ENCODE measurements at places on chromosomes 4 and X. TPM values are rescaled to one million over a fixed set of nuclear protein-coding genes. Genes with fewer than 3 reads are reported as not detected.

GRCh38 chr4:182306792-182307507 lies 63.7 kb downstream of the TENM3 start:
- peak; percentile 57 for DNase-seq

- DNase-seq: no peak
These were observed 1.5 kb downstream of the CDX4 start for GRCh38 chrX:73448379-73448778.

DNA sequence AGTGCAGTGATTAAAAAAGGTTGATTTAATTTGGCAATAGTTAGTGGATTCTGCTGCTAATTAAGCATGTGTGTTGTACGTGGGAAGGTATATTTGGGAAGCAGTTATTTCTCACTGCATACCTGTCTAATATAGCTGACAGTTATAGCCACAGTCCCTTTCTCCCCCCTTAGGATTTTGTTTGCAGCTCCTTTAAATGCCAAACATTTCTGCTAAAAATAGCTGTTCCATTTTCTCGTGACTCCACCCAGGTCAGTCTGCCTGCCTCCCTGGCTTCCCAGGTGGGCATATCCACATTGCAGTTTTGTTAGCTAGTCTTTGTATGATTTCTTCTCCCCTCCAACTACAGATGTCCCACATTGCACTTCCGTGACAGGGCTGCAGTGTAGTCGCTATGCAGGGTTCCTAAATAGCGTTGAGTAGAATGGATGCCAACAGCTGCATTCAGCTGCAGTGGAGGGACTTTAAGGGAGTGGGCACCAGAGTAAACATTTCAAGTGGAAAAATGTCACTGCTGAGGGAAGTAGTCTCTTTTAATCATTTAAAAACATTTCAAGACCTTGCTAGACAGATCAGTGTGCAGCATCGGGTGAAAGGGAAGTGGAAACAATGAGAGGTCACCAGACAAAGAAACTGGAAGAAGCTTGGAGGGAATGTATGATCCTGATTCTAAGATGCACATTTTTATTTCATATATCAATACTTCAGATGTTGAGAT lies 326.3 kb downstream of the RAPGEF2 start:
- DNase-seq: no peak

- no peak for DNase-seq
These were observed 2.3 kb upstream of the EMD start for GRCh38 chrX:154376774-154377173.

- DNase-seq: no peak
These were observed 140.4 kb downstream of the MID1IP1 start for GRCh38 chrX:38941675-38942074.

GRCh38 chr4:134807231-134807745 lies 605.7 kb upstream of the PABPC4L start:
- DNase-seq: peak; percentile 25

- DNase-seq: no peak
These were observed 342.9 kb downstream of the MAGEB5 start for GRCh38 chrX:26558719-26559386.

DNA sequence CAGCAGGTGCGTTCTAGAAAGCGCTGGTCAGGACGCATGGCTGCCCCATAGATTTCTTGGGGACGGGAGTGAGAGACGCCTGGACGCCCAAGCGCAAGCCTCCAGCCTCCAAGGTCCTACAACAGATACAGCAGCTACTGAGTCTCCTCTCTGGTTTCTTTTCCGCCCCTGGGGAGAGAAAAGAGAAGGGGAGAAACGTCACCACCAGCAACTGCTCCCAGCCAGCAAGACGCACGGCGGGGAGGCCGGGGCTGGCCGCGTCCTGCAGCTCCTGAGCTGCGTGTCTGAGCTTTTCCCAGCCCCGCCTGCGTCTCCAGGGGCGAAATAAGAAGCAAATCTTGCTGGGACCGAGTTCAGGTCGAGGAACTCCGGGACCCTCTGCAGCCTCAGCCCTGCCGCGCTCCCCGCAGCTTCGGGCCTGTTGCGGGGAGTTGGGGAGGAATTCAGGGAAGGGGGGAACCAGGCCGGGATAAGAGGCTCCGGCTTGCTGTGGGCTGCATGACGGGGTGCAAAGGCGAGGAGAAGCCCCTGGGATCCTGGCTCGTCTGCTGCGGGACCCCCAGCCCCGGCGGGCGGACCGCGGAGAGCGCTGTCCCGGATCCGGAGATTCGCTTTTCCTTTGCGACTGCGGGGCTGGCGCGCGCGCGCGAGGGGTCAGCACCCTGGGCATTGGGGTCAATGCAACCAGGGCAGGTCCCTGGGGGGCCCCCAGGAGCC lies 6.8 kb upstream of the SHOX start:
- DNase-seq: no peak

DNA sequence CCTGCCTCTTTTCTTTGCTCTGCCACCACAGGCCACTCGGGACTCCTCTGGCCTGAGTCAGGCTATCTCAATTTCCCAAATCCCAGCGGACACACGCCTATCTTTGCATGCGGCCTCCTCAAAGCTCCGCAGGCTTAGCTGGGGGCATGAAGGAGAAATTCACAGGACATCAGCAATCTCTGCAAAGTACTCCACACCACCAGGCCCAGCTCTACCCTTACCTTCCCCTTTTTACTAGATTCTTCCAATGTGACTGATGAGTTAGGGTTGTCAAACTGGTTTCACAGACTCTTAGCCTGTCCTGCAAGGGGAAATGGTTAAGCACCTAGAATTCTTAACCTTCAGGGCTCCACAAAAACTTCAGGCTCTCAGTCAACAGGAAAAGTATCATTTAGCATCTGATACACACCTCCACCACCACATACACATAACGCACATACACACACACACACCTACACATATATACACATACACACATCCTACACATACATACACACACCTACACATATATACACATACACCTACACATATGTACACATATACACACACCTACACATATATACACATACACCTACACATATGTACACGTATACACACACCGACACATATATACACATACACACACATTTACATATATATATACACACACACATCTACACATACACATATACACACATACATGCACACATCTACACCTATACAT lies 349.1 kb downstream of the ANK2 start:
- no peak for DNase-seq

GRCh38 chr4:105843941-105844340 lies 51.3 kb upstream of the NPNT start:
- DNase-seq: no peak

- DNase-seq: no peak
These were observed 192.0 kb upstream of the ETNPPL start for GRCh38 chr4:108954880-108955279.

DNA sequence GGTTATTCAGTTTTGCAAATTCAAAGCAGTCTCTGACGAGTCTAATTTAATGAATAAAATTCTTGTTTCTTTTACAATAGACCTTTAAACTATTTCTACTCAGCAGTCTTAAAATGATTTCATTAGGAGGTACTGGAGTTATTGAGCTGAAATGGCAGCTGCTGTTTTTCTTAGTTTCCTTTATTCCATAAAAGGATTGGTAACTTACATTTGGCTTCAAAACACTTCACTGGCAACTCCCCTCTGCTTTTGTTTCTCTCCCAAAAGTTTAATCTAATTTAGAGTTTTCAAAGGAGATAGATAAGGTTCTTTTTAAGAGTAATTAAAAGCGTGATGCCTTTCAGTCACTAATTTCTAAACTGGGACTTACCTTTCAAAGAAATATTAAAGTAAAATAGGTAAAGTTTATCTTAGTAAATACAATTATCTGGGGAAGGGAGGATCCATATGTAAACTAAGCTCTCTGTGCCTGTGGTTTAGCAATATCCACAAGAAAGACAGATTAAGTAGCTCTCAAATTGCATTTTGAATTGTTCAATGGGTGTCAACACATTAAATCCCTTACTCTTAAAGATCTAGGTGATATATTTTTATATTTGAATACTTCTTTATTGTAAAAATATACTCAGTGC lies 17.1 kb upstream of the PCDH10 start:
- no peak for DNase-seq

DNA sequence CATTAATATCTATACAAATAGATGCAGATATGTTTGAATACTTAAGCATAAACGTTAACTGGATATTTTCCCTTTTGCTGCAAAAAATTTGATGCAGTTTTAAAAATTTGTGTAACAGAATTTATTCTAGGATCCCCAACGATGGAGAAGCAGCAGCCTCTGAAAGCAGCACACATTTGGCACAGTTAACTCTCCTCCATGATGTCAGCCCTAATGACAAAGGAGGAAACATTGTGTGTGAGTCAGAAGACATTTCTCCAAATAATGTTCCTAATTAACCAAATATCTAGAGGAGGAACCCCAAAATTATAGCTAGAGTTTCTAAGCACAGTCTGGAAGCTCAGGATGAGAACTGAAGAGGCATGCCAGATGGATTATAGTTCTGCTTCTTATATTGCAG lies 281.9 kb upstream of the MAD2L1 start:
- DNase-seq: no peak

- peak; percentile 11 for DNase-seq
These were observed 324.9 kb downstream of the NAF1 start for GRCh38 chr4:162841753-162842152.

GRCh38 chr4:141416219-141416618 lies 195.5 kb downstream of the ZNF330 start:
- DNase-seq: peak; percentile 7

DNA sequence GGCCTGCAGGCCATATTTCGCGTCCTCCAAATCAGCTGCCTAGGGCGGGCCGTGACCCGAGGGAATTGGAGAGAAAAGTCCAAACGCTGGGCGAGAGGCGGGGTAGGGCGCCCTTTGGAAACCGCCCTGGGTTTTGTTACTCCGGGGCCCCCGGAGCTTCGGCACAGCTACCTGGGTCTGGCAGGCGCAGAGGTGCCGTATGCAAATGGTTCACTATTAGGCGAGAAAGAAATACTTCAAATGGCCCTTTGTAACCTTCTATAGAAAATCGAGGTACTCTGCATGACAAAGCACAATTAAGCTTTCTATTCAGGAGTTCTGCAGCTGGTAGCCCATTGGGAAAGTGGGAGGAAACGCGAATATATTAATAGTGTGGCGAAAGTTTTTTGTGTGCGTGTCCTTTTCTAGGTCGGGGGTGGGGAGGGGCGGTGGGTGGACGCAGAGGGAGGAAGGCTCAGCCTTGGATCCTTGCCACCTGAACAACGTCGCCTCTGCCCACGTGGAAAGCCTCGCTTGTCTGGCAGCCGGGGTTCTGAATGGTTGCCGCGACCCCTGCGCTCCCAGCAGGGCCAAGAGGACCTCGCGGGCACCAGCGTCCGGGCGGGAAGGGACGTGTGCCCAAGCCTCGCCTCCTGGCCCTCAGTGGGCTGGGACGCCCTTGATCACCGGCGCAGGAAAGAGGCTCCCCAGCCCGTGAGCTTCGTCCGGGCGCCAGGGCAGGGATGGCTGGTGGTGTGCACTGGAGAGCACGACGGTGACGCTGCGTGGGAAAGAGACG lies 9.5 kb downstream of the GSX2 start:
- DNase-seq: no peak

GRCh38 chr4:74624351-74625151 lies 169.8 kb downstream of the BTC start:
- DNase-seq: peak; percentile 92

DNA sequence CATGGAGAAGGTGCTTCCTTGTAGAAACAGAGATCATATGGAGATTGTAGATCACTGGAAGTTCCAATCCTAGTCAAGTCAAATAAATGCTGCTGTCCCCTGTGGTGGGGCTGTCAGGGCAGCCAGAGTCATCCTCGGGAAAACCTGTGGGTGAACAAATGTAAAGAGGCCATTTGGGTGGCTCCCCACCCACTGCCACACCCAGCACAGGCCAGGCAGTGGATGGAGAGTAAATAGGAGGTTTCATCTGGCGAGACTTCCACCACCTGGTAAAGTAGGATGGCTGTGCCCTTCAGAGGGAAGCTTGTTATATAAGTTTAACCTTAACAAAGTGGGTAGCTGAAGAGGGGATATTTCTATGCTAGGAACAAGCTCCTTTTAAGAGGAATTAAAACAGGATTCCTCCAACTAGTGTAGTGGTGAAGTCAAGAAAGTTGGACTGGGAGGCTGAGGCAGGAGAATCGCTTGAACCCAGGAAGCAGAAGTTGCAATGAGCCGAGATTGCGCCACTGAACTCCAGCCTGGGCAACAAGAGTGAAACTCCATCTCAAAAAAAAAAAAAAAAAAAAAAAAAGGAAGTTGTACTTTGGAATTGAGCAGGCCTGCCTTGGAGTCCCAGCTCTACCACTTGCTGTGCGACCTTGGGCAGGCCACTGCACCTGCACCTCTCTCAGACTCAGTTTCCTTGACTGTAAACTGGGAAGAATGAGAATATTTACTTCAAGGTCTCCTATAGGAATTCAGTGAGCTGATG lies 273.7 kb downstream of the PTTG2 start:
- DNase-seq: no peak

GRCh38 chr4:17535242-17535641 lies 20.3 kb downstream of the CLRN2 start:
- peak; percentile 11 for DNase-seq

- no peak for DNase-seq
These were observed 17.0 kb upstream of the MOB1B start for GRCh38 chr4:70885174-70885573.

- peak; percentile 4 for DNase-seq
These were observed 323.0 kb downstream of the HNRNPD start for GRCh38 chr4:82050796-82051195.

DNA sequence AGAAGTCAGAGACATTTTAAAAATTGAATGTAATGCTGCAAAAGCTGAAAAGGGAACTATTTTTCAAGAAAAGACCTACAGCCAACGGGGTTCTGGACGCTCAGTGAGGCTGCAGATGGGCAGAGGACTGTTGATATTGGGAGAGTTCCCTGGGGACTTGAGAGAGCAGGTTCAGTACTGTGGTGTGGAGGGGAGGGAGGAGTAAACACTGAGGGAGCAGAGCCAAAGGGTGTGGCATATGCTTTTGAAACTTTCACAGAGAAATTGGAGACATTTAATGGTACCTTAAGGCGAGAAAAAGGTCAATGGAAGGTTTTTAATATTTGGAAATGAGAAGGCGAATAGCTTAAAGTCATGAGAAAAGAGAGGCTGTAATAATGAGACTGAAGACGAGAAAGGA lies 62.2 kb upstream of the GPM6A start:
- no peak for DNase-seq

- DNase-seq: peak; percentile 23
These were observed 70.1 kb upstream of the CBR4 start for GRCh38 chr4:169079942-169080827.

GRCh38 chrX:6049132-6049531 lies 179.5 kb downstream of the NLGN4X start:
- DNase-seq: no peak

DNA sequence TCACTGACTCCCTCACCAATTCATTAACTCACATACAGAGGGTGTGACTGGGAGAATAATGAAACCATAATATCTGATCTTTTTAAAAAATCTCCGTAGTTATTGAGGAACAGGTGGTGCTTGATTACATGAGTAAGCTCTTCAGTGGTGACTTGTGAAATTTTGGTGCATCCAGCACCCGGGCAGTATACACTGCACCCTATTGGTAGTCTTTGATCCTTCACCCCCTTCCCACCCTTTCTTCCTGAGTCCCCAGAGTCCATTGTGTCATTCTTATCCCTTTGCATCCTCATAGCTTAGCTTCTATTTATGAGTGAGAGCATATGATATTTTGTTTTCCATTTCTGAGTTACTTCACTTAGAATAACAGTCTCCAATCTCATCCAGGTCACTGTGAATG lies 1143.8 kb downstream of the PCDH19 start:
- DNase-seq: no peak

Gene TMSB15A
- total RNA-seq: 21.5 TPM

Gene NAT8L
- 0.05 TPM for total RNA-seq

Gene MTNR1A
- total RNA-seq: not detected

Gene TLR6
- 2.8 TPM for total RNA-seq

Gene KLF8
- not detected for total RNA-seq

Gene SCLT1
- total RNA-seq: 10.6 TPM

Gene ARMCX1
- total RNA-seq: 38.9 TPM

Gene SSX3
- not detected for total RNA-seq

Gene SSX2B
- total RNA-seq: 0.98 TPM

Gene GAGE1
- not detected for total RNA-seq

Gene SPATA4
- not detected for total RNA-seq

Gene PARM1
- 0.22 TPM for total RNA-seq
